ENCODE measurements at places on chromosomes 16 and 17.
A peak's percentile ranks its signal among the peaks of the same experiment; 100 is the strongest.

GRCh38 chr17:9211133-9211765, 189.9 kb downstream of the NTN1 start:
- DNase-seq, result no peak

GRCh38 chr17:80445007-80445725, 30.2 kb downstream of the ENDOV start:
- DNase-seq, result peak; percentile 93

DNA sequence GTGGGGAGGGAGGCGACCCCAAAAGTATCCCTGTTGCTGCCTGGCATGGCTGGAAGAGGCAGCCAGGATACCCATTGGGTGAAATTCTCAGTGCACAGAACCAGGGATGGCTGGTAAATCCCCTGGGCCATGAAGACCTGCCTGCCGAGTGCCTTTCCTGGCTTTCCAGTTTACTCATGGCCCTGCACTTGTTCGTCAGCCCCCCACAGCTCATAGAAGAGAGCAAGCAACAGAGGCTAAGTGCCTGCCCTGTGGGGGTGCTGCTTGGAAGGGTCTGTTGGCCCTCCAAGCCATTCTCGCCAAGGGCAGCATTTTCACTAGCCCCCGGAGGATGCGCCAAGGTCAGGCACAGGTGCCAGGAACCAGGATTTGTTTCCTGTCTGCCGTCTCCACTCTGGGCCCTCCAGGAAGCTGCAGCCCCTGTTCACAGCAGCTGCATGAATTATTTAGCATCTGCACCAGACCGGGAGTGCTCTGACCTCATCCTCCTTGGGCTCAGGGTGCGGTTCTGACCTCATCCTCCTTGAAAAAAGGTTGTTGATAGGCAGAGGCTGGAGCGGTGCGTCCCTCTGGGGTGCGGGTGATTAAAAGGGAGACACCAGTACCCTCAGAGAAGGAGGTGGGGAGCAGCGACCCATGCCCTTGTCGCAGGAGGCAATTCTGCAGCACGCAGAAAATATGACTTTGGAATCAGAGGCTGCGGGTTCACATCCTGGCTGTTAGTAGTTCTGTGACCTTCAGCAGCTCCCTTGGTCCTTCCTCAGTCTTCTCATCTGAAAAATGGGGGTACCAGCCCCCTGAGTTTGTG, 14.2 kb upstream of the CD300A start:
- peak; percentile 52 for DNase-seq

DNA sequence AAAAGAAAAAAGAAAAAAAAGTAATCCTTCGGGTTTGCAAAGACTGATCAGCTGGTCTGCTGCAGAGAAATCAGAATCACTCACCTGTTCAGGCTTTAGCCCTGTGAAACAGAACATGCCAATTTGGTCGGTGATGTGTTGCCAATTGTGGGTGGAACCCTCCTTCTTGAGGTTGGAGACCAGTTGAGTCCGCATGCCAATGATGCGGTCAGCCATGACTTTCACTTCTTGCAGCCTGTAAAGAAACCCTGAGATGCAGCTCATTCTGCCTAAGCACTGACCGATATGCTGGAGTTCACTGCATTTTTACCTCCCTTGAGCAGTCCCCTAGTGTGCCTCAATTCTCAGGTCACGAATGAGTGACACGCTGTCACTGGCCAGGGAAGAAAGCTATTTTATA, 24.8 kb upstream of the SLC38A7 start:
- no peak for DNase-seq

DNA sequence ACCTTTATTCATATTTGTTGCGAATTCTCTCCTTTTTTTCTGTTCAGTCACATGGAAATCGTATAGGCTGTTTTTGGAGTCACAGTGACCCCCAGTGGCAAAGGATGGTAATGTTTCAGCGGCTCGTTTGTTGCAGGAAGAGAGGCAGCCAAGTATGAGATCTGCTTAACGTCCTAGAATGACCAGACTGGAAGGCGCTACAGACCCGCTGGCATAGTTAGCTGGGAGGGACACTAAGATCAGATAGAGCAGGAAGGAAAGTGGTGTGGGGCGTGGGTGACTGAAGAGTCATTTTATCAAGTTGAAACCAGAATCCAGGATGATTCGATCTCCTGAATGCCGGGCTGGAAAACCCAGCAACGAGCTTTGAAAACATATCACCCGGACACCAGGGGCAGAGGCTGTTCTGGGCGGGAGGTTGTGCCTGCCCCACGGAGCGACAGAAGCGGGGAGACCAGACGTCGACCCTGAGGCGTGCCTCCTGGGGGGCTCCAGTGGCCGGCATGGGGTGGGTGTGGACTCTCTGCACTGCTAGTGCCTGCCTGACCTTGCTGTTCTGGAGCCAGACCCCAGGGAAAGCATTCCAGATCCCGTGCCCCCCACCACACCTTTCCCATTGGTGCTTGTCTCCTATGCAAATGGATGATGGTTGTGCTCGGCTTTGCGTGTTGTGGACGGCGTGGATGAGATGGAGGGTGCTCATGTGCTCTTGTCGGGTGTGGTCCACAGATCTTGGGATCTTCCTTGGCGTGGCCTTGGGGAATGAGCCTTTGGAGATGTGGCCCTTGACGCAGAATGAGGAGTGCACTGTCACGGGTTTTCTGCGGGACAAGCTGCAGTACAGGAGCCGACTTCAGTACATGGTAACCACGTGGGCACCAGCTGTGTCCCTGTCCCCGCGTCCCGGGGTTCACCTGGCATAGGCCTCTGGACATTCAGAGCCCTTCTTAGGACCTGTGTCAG, 7.7 kb downstream of the IL34 start:
- DNase-seq, result peak; percentile 18

- DNase-seq, result no peak
Observed at GRCh38 chr16:57791195-57791892, 10.9 kb downstream of the KIFC3 start.
